ENCODE measurements at places on chromosomes 2 and 18.

- DNase-seq: peak; percentile 13
These were observed 238.9 kb downstream of the XIRP2 start for GRCh38 chr2:167127135-167127534.

DNA sequence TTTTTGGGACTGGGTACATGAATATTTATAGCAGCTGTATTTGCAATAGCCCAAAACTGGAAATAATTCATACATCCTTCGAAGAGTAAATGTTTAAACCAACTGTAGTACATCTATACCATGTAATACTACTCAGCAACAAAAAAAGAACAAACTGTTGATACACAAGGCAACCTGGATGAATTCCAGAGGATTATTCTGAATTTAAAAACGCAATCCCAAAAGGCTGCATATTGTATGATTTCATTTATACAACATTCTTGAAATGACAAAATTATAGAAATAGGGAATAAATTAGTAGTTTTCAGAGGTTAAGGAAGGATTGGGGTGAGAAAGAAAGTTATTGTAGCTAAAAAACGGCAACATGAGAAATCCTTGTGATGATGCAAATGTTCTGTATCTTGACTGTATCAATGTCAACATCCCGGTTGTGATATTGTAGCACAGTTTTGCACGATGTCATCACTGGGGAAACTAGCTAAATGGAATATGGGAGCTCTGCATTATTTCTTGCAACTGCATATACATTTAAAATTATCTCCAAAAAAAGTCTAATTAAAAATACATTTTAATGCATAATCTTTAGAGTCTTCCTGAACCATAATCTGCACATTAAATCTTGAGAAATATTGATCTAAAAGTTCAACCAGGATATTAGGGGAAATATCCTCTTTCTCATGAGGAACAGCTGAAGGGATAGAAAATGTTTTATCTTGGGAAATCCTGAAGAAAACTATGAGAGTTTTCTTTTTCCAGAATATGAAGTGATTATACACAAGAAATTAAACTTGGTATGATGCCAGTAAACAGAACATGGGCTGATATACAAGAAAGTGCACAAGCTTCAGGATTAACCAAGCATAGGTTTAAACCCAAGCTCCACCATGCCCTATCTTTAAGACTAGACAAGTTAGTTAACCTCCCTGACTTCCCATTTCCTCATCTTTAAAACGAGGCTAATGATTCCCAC is 21.9 kb downstream of the EVA1A start:
- DNase-seq: no peak

DNA sequence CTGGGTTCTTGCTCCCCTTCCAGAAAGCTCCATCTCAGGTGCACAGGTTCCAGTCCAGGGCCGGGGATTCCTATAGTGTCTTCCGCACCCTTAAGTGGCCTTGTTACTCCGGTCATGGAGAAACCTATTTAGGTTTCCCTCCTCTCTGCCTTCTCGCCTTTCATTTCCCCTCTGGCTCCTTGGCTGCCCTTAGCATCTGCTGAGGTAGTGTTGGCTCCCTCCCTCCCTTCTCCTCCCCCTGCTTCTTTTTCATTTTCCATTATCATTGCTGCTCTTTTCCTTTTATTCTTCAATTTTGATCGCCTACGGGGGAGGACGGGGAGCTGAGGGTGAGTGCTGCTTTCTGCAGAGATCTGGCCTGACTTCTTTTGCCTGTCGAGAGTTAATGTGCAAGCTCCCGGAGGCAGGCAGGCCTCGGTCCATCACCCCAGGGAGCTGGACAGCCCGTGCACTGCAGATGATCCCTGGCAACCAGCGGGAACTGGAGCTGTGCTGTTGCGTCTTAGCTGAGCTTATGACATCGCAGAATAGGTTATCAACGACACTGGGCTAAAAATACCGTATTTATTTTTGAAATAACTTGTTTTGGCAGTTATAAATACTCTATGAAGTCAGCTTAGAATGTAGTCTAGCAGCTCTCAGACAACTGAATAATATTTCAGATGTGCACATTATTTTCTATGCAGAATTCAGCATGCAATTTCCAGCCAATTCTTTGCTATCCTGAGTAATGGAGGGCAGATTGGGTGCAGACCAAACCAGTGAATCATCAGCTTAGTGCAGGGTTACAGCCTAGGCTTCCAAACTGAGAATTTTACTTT is 141.9 kb downstream of the SLC4A3 start:
- DNase-seq: no peak

- no peak for DNase-seq
These were observed 27.4 kb upstream of the CHAC2 start for GRCh38 chr2:53740170-53740569.

GRCh38 chr2:174609261-174609660 is 11.7 kb upstream of the WIPF1 start:
- DNase-seq: no peak

DNA sequence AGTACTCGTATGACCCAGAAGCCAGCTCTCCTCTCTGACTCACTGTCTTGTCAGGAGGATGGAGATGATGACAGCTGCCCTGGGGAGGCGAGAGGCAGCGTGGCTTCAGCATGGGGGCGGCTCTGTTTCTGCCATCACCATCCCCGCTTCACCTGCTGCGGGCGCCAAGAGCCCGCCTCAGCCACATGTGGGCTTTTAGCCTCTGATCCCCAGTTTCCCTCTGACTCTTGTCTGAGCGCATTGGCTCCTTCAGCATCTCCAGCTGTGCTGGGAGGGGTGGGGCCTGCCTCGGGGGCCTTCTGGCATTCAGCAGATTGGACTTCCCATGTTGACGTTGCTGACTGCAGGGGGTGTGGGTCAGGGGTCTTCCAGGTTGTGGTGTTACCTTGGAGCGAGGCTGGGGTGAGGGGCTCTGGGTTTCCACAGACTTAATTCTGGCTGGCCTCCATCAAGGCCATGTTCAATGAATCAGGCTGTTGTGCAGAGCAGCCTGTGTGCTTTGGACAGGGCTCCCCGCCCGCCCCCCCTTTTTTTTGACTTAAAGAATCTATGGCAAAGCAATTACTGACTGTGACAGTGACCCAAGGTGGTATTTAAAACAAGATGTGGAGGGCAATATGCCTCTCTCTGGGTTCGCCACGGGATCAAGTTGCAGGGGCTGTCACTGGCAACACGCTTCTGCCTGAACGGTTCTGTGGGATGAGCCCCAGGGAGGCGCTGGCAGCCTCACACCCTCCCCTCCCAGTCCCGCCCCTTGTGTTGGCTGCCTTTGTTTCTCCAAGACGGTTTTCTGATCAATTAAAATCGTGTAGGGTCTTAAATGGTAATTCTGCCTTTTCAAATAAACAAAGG is 228.3 kb downstream of the LDLRAD4 start:
- no peak for DNase-seq

- DNase-seq: peak; percentile 31
These were observed 473.8 kb downstream of the TGIF1 start for GRCh38 chr18:3923750-3924149.

DNA sequence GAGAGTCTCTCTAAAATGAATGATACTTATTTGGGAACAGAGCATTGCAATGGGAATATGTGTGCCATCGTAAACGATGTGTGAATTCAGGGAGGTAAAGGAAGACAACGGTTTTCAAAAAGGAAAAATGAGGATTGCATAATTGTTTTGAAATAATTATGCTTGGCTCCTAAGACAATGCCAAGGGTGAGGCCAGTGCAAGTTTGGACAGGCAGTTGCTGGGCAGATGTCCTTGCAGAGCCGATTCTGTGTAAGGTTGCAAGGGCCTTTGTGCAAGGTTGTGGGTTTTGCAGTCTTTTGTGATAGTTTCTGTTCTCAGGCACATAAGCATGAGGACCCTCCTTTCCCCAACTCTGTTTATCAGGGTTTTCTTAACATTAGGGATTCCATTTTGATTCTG is 70.0 kb upstream of the ZNF236 start:
- no peak for DNase-seq

DNA sequence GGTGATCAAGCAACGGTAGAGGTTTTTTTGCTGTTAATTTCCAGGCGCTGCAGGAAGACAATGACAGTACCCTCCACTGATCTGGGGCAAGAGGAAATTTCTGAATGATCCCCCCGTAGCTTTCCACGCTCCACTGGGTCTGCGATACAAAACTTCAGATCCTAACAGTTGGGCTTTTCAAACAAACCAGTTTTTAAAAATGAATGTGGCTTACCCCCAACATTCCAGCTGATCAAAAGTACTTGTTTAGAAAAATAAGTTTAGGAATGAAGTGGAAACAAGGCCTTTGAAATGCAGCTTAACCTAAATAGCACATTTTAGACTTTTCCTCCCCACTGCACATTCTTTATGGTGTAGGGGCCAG is 5.7 kb downstream of the ZFP36L2 start:
- DNase-seq: no peak

DNA sequence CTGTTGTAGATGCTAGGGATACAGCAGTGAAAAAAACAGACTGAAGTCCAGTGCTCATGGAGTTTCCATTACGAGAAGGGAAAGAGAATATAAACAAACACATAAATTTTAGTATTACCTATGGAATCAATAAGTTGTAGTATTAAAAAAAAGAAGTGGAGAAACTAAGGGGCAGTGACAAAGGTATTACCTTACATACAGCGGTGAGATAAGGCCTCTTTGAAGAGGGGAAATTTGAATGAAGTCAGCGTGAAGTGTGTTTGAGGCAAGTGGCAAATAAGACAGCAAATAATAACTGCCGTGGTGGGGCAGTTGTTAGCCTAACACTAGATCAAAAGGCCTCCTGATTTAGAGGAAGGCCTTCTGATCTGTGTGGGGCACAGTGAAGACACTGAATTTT is 57.9 kb downstream of the TLK1 start:
- no peak for DNase-seq

- DNase-seq: no peak
These were observed 191.9 kb downstream of the ARL4C start for GRCh38 chr2:234304950-234305349.

DNA sequence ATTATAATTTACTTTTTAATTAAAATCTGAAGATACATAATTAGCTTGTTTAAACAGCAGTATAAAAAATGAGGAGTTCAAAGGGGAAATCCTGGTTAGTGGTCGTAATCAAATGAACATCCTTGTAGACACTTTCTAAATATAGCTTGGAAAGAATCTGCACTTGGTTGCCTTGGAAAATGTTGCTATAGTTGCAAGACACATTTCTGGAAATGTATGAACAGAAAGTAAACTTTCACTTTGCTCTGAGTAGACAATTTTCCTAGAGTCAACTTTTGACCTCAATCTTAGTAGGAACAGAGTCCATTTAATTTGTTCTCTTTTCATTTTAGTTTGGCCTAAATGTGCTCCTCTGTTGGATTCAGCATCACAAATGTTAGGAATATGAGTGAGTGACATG is 38.3 kb downstream of the GCA start:
- DNase-seq: no peak

GRCh38 chr2:24832073-24832461 is 38.8 kb downstream of the CENPO start:
- DNase-seq: no peak

GRCh38 chr18:50623694-50624352 is 63.9 kb downstream of the MAPK4 start:
- DNase-seq: no peak

DNA sequence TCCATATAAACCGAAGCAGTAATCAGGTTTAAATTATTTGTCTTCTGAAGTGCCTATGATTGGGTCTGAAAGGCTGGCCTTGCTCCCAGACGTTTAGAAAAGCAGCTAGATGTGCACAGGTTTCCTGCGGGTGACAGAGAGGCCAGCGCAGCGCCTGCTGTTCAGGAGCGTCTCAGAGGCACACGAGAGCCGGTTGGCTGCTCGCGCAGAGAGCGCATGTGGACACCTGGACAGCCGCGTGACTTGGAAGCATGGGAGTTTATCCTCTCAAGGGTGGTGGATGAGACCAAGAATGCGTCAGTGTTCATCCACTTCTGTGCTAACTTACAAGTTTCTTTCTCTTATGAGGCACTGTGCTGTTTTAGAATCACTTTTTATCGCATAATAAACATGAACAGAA is 303.7 kb downstream of the PTGR3 start:
- no peak for DNase-seq

GRCh38 chr2:5713101-5713500 is 20.9 kb downstream of the SOX11 start:
- DNase-seq: no peak

GRCh38 chr18:69774831-69775230 is 172.8 kb downstream of the CD226 start:
- no peak for DNase-seq

DNA sequence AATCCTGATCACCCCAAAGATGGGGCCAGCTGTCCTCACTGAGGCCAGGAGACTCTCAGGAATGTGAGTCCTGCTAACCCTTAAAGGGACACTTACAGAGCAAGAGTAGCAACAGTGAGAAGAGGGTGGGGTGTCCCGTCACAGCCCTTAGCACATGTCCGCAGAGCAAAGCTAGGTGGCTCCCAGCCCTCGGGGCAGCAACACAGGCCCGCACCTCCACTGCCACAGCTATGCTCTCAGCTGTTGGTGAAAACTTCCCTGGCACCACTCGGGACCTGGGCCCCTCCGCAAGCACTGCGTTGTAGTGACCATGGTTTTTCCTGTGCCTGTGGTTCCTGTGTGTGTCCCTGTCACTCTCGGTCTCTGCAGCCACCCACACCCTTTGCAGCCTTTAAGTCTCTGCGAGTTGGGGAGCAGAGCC is 76.4 kb upstream of the UXS1 start:
- no peak for DNase-seq

- DNase-seq: no peak
These were observed 61.8 kb downstream of the TBC1D8 start for GRCh38 chr2:101089419-101089818.

- DNase-seq: no peak
These were observed 99.6 kb downstream of the SGPP2 start for GRCh38 chr2:222523783-222524544.

GRCh38 chr2:123359636-123360035 is 665.5 kb upstream of the CNTNAP5 start:
- DNase-seq: no peak

DNA sequence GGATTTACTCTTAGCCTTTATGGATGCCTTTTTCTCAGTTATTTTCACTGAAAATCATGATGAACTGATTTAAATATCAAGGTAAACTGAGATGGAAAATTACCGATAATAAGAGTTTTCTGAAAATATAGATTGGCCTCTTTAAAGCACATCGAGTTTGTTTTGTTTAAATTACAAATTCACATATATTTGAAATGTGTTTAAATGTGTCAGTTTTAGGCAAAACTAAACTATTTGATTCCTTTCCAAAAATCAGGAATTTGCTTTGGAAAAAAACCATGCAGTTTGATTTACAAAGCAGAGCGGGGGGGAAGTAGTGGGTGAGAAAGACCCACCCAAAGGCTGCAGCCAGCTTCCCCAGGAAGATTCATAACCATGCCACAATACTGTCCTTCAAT is 52.0 kb upstream of the EML4 start:
- no peak for DNase-seq

DNA sequence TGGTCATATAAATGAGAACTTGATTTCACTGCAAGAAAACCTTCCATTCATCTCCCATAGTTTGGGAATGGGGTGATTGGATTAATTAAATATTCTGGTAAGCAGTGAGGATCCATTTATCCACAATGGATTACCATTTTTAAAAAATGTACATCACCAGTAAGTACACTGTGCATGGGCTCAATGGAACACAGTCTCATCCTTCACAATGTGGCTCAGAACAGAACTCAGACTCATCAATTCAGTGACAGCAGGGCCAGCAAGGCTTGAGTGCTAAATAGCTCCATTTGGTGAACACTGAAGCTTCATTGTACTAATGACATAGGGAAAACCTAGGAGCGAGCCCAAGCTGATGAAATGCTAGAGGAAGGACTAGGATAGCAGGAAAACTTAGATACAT is 223.8 kb downstream of the CMPK2 start:
- no peak for DNase-seq

Measured in foreskin melanocyte (primary cell).